ENCODE measurements at places on chromosomes 7 and 10.
A peak's percentile ranks its signal among the peaks of the same experiment; 100 is the strongest.

- H3K4me3 ChIP-seq: no peak overlapping the region
- H3K27ac ChIP-seq: no peak overlapping the region
- no peaks in the 10 kb centered on the region for H3K4me1 ChIP-seq
These were observed 57.6 kb downstream of the MMRN2 start for GRCh38 chr10:86899670-86900276.

GRCh38 chr10:30587522-30588031 is 42.0 kb downstream of the LYZL2 start:
- H3K4me1 ChIP-seq: peaks cover 8% of the 10 kb centered on the region
- no peaks in the 10 kb centered on the region for H3K27me3 ChIP-seq
- no peak overlapping the region for H3K27ac ChIP-seq
- H3K36me3 ChIP-seq: no peaks in the 10 kb centered on the region

- no peak overlapping the region for H3K4me3 ChIP-seq
- peaks cover 69% of the 10 kb centered on the region for H3K36me3 ChIP-seq
- H3K27me3 ChIP-seq: no peaks in the 10 kb centered on the region
- no peak for ATAC-seq
These were observed 22.1 kb downstream of the ACTR1A start for GRCh38 chr10:102480396-102480795.

DNA sequence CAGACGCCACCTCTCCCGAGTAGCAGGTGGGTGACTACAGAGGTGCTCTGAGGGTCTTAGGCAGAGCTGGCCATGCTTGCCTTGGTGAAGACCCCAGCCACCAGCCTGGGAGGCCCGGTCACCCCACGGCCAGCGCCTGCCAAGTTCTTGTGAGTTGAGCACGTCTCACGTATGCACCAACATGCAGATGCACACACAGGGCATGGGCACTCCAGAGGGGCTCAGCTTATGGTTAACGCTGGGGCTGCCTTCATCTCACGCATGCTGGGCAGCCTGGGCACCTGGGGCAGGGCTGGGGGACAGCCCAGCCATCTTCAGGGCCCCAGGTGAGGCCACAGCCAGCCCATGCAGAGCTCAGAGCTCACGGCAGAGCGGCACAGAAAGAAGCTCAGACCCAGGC is 41.0 kb downstream of the PTPRN2 start:
- peaks cover 4% of the 10 kb centered on the region for H3K27me3 ChIP-seq
- H3K27ac ChIP-seq: no peak overlapping the region
- H3K4me3 ChIP-seq: no peak overlapping the region

DNA sequence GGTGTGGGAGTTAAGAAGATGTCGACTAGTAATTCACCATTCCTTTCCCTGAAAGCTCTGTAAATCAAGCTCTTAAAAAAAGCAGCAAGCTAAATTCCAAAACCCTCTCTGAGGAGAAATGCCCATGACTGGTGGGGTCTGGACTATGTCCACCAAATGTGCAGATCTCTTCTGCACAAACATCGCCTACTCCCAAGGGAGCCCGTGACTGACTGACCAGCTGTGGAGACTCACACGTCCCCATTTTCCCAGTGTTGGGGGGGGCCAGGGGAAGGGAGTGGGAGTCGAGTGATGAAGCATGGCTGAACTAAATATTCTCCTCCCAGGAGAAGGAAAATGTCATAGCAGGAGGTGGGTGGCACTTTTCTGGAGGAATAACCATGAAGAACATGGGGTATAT is 164.1 kb upstream of the HPS1 start:
- peaks cover 25% of the 10 kb centered on the region for H3K27me3 ChIP-seq
- H3K36me3 ChIP-seq: no peaks in the 10 kb centered on the region
- H3K27ac ChIP-seq: no peak overlapping the region
- H3K4me3 ChIP-seq: no peak overlapping the region
- ATAC-seq: no peak

- ATAC-seq: no peak
- no peaks in the 10 kb centered on the region for H3K4me1 ChIP-seq
- H3K27me3 ChIP-seq: no peaks in the 10 kb centered on the region
- H3K4me3 ChIP-seq: no peak overlapping the region
- H3K27ac ChIP-seq: no peak overlapping the region
- H3K36me3 ChIP-seq: no peaks in the 10 kb centered on the region
These were observed 216.8 kb downstream of the THSD7A start for GRCh38 chr7:11615174-11615573.

GRCh38 chr10:91493313-91493712 is 83.2 kb downstream of the HECTD2 start:
- no peak for ATAC-seq
- H3K36me3 ChIP-seq: no peaks in the 10 kb centered on the region
- H3K27ac ChIP-seq: no peak overlapping the region
- no peaks in the 10 kb centered on the region for H3K27me3 ChIP-seq

DNA sequence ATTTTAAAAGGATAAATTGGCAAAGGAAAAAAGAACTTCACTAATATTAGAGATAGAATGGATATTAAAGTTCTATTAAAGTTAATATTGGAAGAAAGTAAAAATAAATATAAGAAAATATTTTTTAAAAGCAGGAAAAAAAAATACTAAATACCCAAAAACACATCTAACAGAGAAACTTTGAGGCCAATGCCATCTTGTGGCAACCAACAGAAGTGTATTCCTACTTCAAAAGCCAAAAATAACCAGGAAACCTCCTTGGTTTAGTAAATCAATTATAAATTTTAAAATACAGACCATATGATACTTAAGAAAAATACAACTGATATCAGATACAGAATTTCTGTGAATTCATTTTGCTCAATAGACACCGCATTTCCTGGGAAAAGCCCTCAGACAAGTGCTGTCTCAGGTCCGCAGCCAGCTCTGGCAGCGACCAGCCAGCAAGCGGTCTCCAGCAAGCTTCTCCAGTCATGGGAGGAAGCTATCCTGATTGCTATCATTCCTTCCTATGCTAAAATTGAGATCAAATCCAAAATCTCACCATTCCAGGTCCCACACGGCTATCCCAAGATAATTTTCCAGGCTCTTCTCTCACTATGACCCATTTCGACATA is 65.3 kb downstream of the LMBR1 start:
- no peaks in the 10 kb centered on the region for H3K27me3 ChIP-seq
- peaks cover 10% of the 10 kb centered on the region for H3K36me3 ChIP-seq
- no peak overlapping the region for H3K4me3 ChIP-seq

GRCh38 chr10:26566525-26567350 is 128.6 kb downstream of the APBB1IP start:
- H3K4me3 ChIP-seq: no peak overlapping the region
- no peak overlapping the region for H3K27ac ChIP-seq
- peaks cover 96% of the 10 kb centered on the region for H3K36me3 ChIP-seq
- no peaks in the 10 kb centered on the region for H3K27me3 ChIP-seq

GRCh38 chr10:115335366-115335765 is 242.2 kb downstream of the ATRNL1 start:
- no peak for ATAC-seq
- H3K4me3 ChIP-seq: no peak overlapping the region
- no peaks in the 10 kb centered on the region for H3K27me3 ChIP-seq
- H3K27ac ChIP-seq: no peak overlapping the region
- H3K36me3 ChIP-seq: no peaks in the 10 kb centered on the region

DNA sequence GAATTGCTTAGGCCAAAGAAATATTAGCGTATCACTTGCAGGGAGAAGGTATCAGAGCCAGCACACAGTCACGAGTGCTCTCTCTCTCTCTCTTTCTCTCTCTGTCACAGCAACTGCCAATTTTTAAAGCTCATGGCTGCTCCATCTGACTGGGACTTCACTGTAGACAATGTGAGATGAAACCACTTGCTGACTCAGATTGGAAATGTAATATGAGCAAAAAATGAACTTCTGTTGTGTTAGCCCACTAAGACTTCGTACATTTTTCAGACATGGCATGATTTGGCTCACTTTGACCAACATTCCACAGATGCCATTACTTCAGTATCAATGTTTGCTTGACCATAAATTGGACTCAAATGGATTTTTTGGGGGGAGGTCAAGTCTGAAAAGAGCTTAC is 68.1 kb downstream of the DGKB start:
- H3K27ac ChIP-seq: no peak overlapping the region
- H3K4me1 ChIP-seq: no peaks in the 10 kb centered on the region
- H3K27me3 ChIP-seq: no peaks in the 10 kb centered on the region
- no peaks in the 10 kb centered on the region for H3K36me3 ChIP-seq
- peak; percentile 59 for ATAC-seq
- no peak overlapping the region for H3K4me3 ChIP-seq

DNA sequence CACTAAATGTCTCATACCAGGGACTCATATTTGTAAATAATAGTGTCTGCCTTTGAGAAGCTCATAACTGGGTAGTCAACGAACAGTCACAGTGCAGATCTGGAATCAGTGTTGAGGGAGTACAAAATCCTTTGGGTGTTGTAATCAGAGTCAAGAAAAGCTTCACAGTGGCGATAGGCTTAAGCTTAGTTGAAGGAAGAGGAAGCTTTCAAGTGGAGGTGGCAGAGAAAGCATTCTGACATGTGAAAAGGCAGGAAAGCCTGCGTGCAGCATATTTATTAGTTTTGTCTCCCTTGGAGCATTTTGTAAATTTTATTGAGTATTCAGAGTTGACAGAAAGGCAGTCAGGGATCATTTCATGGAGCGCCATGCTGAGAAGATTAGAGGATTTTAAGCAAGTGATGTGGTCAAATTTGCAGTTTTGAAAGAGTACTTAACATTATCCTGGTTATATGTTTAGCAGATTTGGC is 104.9 kb downstream of the ADK start:
- H3K4me1 ChIP-seq: peaks cover 13% of the 10 kb centered on the region
- H3K27ac ChIP-seq: no peak overlapping the region
- ATAC-seq: no peak
- no peak overlapping the region for H3K4me3 ChIP-seq
- H3K36me3 ChIP-seq: peaks cover 8% of the 10 kb centered on the region

DNA sequence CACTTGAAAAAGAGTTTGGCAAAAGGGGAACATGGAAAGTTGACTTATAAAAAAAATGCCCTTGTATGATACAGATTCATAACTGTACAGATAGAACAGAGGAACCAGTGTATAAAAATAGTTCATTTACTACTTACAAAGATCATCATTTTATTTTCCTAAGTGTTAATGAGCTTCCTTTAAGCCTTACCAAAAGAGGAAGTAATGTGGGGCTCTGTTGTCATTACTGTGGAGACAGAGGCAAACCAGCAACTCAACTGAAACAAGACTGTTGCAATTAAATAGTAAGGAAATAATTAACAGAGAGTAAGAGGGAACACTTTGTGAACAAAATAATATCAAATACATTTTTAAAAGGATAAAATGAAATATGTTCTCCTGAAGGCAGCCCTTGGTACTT is 526.2 kb upstream of the ADARB2 start:
- peaks cover 6% of the 10 kb centered on the region for H3K27me3 ChIP-seq
- no peak for ATAC-seq
- H3K4me1 ChIP-seq: no peaks in the 10 kb centered on the region
- no peaks in the 10 kb centered on the region for H3K36me3 ChIP-seq
- H3K4me3 ChIP-seq: no peak overlapping the region

- H3K27me3 ChIP-seq: peaks cover 5% of the 10 kb centered on the region
- no peak overlapping the region for H3K27ac ChIP-seq
- peak overlapping the region; percentile 30 for H3K4me3 ChIP-seq
- H3K4me1 ChIP-seq: peaks cover 12% of the 10 kb centered on the region
- no peaks in the 10 kb centered on the region for H3K36me3 ChIP-seq
- peak; percentile 50 for ATAC-seq
These were observed 199.5 kb downstream of the SKAP2 start for GRCh38 chr7:26664735-26665416.

DNA sequence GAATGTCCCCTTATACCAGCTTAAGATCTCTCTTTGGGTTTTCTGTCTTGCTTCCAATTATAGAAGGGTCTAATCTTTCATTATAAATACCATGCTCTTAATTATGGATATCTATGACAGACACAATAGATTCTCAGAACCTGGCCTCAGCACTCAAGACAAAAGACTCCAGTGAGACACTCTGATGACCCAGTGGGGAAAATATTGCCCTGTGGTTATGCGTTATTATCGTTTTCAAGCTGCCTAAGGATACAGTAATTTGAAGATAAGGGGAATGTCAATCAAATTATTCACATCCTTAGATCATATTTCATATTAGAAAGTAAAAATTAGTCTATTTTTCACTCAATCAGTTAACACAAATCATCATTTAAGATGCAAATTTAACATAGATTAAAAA is 748.8 kb downstream of the XPNPEP1 start:
- no peaks in the 10 kb centered on the region for H3K4me1 ChIP-seq
- no peak for ATAC-seq
- H3K36me3 ChIP-seq: no peaks in the 10 kb centered on the region
- no peak overlapping the region for H3K27ac ChIP-seq
- H3K4me3 ChIP-seq: no peak overlapping the region
- no peaks in the 10 kb centered on the region for H3K27me3 ChIP-seq

- H3K27me3 ChIP-seq: no peaks in the 10 kb centered on the region
- H3K36me3 ChIP-seq: peaks cover 92% of the 10 kb centered on the region
- no peak overlapping the region for H3K4me3 ChIP-seq
- no peak overlapping the region for H3K27ac ChIP-seq
- no peak for ATAC-seq
- H3K4me1 ChIP-seq: no peaks in the 10 kb centered on the region
These were observed 44.1 kb downstream of the ZNF33B start for GRCh38 chr10:42594246-42594650.

DNA sequence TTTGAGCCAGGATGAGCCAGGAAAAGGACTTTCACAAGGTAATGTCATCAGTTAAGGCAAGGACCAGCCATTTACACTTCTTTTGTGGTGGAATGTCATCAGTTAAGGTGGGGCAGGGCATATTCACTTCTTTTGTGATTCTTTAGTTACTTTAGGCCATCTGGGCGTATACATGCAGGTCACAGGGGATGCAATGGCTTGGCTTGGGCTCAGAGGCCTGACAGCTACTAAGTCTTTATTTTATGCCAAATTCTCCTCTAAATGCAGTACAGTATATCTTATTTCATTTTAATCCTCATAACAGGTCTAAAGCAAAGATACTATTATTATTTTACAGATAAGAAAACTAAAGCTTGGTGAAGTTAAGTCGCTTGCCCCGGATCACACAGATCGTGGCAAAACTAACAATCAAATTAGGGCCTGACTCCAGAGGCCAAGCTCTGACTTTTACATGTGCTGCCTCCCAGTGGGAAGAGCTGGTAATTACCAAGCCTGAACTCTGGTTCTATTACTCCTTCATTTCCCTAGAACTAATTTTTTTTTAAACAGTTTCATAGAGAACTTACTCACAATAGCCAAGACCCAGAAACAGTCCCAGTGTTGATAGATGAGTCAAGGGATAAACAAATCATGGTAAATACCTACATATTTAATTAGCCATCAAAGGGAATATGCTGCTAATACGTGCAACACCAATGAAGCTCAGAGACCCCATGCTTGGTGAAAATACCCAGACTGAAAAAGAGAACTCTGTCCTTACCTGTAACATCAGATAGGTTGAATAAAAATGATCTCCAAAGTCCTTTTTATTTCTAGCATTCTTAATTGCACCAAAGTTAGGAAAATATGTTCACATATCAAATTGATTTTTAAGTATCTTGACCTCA is 35.4 kb downstream of the C7orf25 start:
- ATAC-seq: peak; percentile 82
- H3K27me3 ChIP-seq: peaks cover 6% of the 10 kb centered on the region
- H3K4me3 ChIP-seq: no peak overlapping the region
- no peaks in the 10 kb centered on the region for H3K36me3 ChIP-seq
- H3K27ac ChIP-seq: no peak overlapping the region

Measured in activated T-helper 17 cell treated with anti-CD3 and anti-CD28 coated beads, Interleukin-2, amount 50 U/mL, for 72 hours (primary cell).